ENCODE measurements at places on chromosomes 3 and 15.

- no peak for DNase-seq
Measured at GRCh38 chr3:36669764-36670163, 94.6 kb downstream of the DCLK3 start.

DNA sequence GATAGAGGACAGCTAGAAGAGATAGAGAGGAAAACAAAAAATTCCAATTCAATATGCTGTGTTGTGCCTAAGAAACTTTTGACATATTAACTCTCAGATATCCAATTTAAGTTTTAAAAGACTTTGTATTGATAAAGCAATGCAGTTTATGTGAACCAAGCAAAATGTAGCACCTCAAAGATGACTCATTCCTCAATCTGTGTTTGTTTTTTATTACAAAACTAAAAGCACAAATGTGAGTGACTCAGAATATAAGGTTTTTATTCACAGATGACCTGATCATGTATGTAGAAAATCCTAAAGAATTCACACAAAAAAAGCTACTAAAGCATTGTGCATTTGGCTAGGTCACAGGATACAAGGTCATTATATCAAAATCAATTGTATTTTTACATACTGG is 11.1 kb downstream of the HCLS1 start:
- DNase-seq, result no peak

DNA sequence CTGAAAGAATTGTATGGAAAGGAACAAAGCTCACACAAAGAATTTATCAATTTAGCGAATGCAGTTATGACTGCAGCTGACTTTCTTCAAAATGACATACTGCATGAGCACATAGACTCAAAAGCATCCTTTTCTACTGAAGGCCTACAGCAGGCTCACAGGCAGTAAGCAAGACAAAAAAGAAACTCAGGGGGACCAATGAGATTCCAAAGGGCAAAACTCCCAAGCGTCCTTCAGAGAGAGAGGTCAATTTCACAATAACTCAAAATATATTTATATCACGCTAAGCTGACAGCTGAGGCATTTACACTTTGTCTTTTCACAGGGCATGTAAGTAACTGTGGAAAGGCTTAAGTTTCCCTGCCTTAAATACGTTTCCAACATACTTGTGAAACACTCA is 427.9 kb upstream of the RASGRP1 start:
- DNase-seq, result no peak

DNA sequence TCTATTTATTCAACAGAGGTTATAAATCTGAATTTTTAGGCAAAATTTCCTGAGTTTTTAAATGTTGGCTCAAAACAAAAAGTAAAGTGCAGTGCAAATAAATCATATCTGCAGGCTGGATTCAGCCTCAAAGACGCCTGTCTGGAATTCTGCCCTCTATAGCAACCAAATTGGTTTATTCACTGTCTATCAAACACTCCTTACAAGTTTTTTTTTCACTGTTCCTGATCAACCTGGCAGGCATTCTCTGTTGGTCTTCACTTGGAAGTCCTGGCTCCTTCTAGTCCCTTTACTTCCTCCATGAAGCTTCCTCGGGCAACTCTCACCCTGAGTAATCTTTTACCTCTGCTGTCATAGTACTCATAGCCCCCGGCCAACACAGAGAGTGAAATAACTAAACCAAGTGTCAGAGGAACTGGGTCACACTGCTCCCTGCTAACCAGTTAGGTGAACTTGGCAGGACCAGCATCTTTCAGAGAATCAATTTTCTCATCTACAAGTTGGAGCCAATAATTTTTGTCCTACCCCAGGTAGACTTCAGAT is 36.8 kb upstream of the TIPARP start:
- no peak for DNase-seq
